ENCODE measurements at places on chromosomes 7 and 10.

DNA sequence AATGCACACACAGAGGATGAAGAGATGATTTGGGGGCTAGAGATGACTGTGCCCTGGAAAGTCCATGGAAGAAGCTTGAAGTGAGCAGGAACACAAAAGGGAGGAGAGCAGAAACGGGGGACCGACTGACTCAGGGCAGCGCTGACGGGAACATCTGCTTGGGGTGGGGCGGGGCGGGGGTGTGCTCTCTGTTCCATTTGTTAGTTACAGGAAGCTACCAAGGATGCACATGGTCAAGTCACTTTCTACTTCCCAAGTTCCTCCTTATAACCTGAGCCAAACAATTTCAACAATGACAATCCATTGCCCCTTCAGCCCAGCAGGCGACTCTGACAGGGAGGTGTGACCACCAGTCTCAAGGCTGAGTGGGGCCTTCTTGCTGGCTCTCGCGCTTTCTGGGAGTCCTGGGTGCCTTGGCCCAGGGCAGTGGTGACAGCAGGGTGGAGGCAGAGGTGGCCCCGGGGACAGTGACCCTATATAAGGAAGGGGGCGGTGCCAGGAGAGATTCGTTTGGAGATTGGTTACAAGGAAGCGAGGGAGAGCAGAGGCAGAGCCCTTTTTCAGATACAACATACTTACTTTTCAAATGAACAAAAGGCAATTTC, 39.6 kb downstream of the CLEC2L start:
- no peak for DNase-seq

- no peak for DNase-seq
Observed at GRCh38 chr10:27504808-27505460, 830 bp downstream of the RAB18 start.

DNA sequence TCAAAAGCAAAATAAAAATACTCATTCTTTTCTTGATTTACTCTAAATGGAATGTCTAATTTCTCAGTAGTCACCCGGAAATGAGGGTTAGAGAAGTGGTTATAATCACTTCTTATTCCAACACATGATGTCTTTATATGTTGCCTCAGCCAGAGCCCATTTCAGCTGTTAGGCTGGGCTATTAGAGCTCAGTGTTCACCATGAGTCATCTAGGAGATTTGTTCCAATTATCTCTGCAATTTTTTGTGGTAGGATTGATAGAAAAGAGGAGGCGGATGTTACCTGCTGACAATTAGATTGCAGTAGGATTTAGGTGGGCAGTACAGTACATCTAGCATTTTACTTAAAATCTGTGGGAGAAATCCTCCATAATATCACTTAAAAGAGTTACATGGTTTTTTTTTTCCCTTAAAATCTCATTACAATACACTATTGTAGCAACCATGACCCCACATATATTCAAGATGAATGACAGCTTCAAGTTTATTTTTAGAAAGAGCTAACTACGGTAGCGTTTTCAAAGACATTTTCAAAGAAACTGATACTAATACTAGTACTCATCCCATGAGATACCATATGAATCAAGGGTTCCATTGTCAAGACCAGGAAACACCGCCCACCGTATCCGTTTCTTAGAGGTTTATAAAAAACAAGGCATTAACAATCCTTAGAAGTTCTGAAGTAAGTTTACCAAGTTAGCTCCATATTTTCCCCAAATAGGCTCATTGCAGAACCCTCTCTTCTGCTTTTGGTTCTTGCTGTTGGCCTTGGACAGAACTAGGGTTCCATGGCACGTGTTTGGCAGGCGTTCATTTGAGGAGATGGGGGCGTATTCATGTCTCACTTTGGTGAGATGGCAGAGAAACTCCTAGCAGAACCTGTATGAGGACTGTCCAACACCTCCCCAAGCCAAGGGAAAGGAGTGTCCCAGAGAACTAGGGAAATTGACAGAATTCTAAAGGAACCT, 10.4 kb downstream of the CPA2 start:
- peak; percentile 72 for DNase-seq

GRCh38 chr10:133245439-133246235, 8.0 kb downstream of the VENTX start:
- DNase-seq, result no peak

- no peak for DNase-seq
Observed at GRCh38 chr7:86050918-86051317, 592.8 kb upstream of the GRM3 start.

DNA sequence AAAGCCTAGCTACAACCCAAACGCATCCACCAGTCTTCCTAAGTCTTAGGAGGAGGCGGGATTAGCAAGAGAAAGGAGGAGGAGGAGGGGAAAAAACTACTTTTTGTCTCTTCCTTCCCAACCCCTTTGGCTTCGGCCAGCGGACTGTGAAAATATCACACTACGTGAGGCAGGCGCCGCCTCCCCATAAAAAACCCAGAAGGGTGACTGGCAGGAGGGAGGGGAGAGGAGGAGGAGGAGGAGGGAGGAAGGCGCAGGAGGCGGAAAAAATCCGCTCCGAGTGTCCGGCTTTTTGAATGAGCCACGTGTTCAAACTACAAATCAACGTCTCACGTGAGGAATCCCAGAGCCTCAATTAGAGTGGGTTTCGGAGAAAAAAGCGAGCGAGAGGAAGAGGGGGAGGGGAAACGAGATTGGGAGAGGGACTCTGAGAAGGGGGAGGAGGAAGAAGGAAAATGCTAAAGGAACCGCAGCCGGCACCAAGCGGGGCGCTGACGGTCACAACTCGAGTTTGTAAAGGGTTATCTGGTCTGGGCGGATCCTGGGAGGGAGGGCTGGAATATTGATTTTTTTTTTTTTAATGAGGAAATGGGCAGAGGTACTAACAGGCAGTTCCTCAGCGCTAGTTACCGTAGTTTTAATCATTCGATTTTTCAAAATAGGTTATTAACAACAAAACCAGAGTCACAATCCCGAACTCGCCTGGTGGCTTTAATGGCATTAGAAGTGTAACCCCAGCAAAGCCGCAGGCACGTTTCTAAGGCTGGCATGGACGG, at the start of gene IGF2BP3:
Gene IGF2BP3 (minus strand): TSS at position 162 of the 776 bp plus-strand sequence. CDS start 381 bp downstream, outside the sequence.
- DNase-seq, result peak; percentile 98

DNA sequence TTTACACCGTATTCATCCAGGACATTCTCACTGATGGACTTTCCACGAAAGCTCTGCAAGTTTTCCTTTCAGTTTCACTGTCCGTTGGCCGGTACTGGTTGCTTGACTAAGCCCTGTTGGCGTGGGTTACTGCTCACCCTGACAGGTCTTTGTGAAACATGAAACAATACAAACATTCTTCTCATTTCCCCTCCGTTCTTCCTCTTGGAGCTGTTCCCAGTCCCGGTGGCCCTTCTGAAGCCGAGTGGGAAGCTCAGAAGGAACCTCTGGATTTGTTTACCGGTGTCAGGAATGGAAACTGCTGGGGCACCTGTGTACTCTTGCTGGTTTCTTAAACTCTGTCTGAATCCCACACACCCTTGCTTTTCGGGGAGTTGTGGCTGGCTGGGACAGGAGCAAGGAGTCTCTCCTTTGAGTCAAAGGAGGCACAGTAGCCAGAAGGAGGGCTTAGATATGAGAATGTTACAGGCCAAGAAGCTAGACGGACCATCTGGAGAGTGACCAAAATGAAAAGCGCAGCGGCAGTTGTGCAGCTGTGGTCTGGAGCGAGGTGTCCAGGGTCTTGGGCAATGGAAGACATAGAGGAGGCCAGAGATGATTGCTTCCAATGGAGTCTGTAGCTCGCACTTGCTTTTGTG, 45.7 kb downstream of the LYZL2 start:
- DNase-seq, result peak; percentile 43

GRCh38 chr10:68271196-68271882, 39.4 kb upstream of the ATOH7 start:
- DNase-seq, result no peak

GRCh38 chr10:34969171-34969570, 121.0 kb downstream of the CUL2 start:
- no peak for DNase-seq

DNA sequence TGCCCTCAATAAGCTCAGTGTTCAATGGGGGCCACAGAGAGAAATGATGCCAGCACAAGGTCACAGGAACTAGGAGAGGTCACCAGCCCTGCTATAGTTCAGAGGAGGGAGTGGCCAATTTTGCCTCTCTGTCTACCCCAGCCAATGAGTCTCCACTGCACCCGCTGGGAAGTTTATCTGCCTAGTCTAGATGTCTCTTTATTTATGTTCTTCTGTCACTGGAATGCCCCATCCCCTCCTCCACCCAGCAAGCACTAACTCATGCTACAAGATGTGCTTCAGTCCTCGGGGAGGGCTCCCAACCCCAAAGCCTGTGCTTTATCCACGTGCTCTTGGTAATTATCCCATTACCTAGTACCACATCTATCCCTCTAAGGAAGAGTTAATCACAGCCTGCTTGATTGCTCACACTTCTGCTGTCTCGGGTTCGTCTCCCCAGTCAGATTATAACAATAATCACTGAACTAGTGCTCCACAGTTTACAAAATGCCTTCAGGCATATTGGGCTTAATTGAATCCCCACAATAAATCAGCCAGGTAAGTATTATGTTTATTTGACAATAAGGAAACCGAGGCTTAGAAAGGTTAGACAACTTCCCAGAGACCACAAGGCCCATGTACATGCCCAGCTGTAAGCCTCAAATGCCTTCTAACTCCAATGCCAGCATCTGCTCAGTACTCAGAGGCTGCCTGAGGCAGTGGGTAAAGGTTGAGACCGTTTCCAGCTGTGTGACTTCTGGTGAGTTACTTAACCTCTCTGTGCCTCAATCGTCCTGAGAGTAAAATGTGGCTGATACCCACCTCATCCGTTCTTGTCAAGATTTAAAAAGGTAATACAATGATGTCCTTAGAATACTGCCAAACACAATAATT, 3.9 kb downstream of the HIP1 start:
- DNase-seq, result no peak

All from NCI-H2081 (cell line).